ENCODE measurements at places on chromosomes 16 and 17.

DNA sequence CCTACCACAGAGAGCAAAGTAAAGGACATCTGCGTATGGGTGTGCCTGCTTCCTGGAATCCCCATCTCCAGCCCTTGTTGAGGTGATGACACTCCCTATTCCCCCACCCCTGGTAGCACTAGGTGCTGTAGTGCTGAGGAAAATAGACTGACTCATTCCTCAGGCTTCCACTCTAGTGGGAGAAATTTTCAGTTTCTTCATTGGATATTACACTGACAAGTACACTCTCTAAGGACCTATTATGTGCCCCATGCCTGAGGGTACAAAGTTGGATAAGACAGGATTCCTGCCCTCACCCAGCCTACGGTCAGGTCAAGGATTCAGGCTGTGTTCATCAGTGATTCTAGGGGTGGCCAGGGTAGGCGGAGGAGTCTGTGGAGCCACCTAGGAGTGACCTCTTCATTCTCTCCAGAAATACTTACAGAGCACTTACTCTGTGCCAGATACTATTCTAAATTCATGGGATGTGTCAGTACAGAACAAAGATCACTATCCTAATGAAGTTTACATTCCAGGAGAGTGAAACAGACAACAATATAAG is 4.5 kb upstream of the ZC3H7A start:
- peak; percentile 79 for DNase-seq

DNA sequence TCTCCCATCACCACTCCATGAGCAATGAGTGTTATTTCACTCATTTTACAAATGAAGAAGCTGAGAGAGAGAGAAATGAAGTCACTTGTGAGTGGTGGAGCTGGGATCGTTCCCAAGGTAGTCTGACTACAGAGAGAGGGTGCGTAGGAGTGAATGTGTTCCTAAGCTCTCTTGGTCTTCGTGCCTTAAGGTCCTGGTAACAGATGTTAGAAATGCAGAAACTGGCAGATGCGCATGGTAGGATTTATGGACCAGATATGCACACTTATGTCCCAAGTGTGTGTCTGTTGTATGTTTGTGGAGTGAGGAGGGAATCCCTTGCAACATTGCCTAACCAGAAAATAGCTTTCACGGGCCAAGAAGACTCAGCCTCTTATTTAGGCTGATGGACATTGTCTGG is 93.2 kb upstream of the ZNF469 start:
- DNase-seq, result peak; percentile 12

DNA sequence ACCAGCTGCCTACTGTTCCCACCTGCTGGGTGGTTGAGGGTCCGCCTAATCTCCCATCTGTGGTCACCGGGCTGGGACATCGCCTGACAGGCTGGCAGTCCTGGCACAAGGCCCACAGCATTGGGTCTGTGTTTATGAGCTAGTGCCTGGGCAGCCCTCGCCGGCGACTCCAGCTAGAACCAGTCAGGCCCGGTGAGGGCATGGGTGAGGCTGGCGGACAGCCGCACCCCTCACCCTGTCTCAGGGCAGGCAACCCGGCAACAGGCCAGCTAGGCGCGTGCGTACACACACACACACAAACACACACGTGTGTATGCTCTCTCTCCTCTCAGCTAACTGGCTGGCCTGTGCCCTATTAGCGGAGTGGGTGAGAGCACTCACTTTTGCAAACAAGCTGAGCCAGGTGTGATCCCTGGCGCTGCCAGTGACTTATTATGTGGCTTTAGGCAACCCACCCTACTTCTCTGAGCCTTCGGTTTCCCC is 10.4 kb downstream of the HSD11B2 start:
- DNase-seq, result no peak

GRCh38 chr16:10972819-10973464 is 28.6 kb downstream of the CLEC16A start:
- no peak for DNase-seq

DNA sequence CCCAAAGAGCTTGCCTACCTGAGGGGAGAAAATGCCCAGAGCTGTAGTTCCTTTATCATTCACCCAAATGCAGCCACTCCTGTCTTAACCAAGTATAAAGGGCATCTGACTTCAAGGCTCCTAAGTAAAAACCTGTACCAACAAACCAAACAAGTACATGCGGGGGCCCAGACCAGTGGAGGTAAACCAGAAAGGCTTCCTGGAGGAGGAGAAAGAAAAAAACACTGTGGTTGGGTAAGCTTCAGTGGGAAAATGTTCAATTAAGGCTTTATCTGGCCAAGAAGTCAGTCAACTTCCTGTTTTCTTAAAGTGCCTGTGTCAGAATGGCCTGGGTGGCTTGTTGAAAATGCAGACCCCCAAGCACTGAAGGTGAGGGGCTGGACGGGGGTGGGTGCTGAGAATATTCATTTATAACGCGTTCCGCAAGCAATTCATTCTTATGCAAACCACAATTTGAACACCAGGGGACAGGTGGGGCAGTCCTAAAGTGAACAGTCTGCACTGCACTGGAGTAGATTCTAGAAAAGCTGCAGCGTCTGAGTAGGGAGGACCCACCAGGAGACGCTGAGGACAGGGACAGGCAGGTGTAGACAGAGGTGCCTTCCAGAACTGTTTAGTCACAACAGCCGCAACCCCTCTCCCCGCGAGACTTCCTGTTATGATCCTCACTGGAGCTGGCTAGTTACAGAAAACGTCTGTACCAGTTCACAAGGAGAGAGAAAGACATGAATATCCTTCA is 467.1 kb downstream of the SOX9 start:
- no peak for DNase-seq

DNA sequence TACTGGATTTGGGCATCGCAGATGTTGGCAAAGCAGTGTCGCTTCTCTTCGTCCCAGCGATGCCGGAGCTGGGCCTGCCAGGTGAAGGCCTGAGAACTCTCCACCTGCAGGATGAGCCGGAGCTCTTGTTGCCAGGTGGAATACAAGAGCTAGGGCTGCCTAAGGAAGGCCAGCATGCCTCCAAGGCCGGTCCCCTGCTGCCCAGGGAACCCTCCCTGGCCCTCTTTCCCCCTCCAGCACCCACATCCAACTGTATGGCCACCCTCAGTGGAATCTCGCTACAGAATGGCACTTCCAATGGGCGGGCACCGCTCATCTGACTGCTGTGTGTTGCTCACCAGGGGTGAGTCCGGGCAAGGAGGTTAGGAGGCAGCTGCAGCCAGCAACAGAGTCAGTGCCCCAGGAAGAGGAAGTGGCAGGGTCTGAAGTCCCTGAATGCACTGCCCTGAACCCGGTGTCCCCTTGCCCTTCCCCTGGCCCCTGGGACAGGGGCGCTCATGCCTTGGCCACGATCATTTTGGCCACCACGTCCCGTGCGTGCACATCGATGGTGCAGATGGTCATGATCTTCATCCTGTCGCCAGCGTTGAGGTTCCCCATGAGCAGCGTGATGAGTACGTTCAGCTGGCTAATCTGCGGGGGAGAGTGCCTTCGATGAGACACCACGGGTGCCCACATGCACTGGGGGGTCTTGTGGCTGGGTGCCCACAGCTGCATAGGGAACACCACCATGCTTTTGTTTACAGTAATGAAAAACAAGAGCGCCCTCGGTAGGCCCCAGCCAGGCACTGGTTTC is 75.8 kb downstream of the DNAH17 start:
- DNase-seq, result no peak

DNA sequence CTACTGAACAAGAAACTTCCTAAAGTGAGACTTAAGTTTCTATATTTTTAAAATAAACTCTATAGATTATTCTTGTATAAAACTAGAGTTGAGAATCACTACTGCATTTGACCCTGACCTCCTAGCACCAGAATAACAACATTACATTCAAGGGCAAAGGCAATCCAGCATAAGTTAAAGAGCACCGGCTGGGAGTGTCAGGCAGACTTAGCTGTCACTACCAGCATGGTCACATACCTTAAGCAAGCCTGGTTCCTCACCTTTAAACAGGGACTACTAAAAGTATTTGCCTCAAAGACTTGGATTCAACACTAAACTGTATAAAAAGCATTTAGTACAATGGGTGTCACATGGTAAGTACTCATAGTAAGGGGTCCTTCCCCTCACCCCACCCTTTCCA is 90.4 kb downstream of the SSH2 start:
- DNase-seq, result no peak

- no peak for DNase-seq
Measured at GRCh38 chr17:76241204-76241538, 878 bp upstream of the RNF157 start.

DNA sequence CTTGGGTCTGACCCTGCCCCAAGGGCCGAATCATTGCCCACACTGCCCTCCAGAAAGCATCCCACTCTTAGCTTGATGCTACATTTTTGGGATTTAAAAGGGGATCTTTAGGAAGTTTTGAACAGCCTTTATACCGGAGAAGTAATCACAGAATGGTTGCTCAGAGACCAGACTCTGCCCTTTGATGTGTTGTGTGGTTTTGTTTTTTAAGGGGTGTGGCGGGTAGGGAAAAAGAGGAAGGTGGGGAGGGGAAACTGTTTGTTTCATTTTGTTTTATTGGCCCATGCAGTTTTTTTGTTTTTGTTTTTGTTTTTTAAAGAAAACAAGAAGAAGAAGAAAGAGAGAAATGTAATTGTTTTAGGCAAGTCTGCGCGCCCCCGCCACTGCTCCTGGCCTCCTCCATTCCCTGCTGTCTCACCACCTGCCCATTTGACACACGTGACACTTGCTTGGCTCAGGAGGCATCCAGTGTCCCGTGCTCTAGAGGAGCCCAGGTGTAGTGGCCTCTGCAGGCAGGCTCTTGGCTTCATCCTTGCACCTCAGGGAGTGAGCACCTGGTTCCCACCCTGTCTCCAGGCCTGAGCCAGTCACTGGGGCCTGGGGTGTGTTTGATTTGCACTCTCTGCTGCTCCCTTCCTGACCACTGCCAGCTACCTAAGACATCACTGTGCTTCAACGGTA is 35.7 kb downstream of the GNAO1 start:
- no peak for DNase-seq

Data from HFFc6 (cell line).